ENCODE measurements at places on chromosomes 16 and 17.

GRCh38 chr16:57615813-57616212, 12.6 kb upstream of the ADGRG1 start:
- DNase-seq: no peak

DNA sequence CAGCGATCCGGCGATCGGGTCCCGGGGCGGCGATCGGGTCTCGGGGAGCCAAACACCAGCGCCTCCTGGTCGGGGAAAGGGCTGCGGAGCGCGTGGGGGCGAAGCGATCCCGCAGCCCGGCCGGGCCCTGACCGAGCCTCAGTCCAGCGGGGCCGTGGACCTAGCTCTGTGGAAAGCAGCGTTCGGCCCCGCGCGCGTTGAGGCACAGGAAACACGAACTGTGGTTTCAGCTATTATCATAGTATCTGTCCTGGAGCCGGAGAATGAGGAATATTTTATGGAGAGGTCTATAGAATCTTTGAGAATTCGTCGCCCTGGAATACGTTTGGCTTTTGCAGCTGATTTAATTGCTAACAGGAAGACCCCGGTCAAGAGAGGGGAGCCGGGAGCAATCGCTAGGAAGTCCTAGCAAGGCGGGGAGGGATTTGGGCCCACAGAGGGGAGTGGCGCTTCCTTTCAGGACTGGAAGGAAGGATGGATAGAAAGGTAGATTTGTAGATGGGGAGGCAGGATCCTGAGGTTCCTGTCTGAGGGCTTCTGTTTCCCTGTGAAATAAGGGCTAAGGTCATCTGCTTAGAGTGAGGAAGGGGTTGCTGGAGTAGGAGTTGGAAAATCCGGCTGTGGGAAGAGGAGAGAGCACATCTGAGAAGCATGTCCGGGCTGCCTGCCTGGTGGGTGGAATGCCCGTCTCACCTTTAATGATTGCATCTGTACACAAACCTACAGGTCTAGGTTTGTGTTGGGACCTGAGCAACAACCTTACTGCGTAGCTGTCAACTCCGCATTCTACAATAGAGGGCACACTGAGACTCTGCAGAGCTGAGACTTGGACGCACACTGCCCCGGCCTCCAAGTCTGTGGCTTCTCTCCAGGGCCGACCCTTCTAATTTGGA, 770 bp downstream of the CCNF start:
- no peak for DNase-seq

DNA sequence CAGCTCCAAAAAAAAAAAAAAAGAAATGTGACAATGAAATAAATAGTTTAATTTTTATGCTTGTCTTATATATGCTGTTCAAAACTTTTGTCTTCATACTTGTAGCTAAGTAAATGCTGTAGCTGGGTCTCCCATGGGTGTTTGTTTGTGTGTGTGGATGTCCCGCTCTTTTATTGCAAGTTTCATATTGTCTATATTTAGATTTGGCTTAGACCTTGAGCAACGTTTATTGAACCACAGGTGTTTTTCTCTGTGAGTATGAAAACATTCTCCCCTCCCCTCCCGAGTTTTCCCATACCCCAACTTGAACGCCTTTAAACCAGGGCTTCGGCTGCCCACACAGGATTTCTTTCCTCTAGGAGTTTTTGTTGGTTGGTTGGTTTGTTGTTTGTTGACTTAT, 45.2 kb downstream of the MFSD11 start:
- no peak for DNase-seq

- DNase-seq: no peak
Measured at GRCh38 chr17:40538019-40538935, 27.0 kb downstream of the CCR7 start.

DNA sequence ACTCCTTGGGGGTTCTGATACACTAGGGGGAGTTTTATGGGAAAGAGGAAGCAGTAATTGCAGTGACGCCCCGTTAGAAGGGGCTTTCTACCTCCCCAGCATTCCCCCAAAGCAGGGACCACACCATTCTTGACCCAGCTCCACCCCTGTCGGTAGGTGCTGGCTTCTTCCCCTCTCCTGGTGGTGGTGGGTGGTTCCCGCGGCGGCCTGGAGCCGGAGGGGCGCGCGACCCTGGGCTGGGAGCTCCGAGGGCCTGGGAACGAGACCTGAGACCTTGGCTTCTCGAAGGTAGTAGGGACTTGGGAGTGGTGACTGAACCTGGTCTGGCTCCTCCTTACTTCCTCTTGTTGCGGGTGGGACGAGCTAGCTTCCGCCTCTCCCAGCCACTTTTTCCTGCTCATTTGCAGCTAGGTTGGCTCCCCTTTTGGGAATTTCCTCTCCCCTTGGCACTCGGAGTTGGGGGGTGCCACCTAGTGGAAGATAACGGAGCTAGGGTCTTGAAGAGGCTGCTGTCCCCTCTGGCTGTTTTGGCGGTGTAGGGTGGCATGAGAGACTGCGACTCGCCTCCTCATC, 438 bp downstream of the GRN start:
- peak; percentile 32 for DNase-seq

DNA sequence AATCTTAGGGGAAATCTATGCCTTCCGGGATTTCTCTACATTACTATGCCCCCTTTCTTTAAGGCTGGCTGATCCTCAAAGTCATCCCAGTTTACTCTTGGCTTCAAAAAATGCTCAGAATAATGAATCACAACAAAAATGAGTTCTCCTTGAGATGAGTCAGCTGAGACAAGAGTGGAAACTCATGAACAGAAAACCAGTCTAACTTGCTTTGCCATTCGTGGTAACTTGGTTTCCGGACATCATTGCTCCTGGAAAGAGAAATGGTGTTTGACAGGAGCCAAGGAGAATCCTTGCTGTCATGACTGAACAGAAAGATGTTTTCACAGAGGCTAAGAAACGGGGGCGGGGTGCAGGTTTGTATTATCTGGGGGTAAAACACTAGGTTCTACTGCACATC, 435.6 kb upstream of the DYNLRB2 start:
- no peak for DNase-seq

DNA sequence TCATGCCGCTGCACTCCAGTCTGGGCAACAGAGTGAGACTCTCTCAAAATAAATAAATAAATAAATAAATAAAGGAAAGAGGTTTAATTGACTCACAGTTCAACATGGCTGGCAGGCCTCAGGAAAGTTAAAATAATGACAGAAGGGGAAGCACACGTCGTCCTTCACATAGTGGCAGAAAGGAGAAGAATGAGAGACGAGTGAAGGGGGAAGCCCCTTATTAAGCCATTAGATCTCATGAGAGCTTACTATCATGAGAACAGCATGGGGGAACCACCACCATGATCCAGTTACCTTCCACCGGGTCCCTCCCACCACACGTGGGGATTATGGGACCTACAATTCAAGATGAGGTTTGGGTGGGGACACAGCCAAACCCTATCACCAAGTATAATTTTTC, 54.5 kb downstream of the PAFAH1B1 start:
- no peak for DNase-seq

GRCh38 chr17:64992325-64992802, 64.2 kb downstream of the GNA13 start:
- DNase-seq: no peak

DNA sequence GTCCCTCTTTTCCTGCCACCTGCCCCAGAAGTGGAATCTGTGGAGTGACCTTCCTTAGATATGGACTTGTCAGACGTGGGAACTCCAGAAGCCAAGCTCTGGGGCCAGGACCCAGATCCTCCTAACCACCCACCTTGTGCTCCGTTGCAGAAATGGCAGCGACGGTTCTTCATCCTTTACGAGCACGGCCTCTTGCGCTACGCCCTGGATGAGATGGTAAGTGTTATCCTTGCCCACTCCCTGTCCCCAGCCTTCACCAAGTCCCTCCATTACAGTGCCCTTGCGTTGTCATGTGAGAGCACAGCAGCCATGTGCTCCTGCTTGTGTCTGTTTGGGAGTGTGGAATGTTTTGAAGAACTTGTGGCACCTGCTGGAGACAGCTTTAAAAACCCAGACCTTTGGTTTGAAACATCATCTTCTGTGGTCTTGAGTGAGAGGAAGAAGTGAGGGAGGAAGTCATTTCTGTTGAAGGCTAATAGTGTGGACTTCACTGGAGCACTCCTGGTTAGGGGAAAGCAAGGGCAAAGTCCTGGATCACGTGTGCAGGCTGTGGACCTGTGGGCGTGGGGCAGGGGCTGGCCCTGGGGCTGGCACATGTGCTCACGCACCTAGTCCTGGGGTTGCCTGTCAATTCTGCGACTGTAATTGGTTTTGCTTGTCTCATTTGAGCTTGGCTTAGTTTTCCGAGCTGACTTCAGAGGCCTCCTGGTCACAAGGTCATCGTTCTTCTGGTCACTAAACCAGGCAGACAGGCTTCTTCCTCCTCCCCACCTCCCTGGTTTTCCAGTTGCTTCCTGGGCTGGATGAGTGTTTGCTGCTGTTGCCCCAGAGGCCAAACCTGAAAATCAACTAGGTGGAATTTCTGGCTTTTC, 35.8 kb downstream of the MPRIP start:
- DNase-seq: no peak

DNA sequence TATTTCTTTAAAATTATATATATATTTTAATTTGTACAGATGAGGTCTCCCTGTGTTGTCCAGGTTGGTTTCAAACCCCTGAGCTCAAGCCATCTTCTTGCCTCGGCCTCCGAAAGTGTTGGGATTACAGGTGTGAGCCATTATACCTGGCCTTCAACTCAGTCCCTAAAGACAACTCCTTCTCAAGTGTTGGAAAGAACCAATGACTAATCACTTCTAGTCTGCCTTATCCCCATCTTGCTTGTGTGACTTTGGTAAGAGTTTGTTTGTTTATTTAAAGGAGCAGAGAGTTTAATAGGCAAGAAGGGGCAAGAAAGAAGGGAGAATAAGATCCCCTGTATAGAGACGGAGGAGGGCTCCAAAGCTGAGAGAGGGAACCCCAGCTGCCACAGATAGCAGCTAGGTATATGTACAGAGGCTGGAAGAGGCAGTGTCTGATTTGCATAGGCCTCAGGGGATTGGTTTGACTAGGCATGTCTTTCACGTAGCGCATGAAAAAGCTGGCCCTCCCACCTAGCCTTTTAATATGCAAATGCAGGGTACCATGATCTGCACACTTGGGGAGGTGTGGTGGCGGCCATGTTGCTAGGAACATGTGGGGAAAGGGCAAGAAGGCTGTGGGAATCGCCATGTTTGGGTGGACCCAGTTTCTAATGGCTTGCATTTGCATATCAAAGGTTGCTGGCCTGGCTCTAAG, 21.5 kb downstream of the ABCC1 start:
- no peak for DNase-seq

DNA sequence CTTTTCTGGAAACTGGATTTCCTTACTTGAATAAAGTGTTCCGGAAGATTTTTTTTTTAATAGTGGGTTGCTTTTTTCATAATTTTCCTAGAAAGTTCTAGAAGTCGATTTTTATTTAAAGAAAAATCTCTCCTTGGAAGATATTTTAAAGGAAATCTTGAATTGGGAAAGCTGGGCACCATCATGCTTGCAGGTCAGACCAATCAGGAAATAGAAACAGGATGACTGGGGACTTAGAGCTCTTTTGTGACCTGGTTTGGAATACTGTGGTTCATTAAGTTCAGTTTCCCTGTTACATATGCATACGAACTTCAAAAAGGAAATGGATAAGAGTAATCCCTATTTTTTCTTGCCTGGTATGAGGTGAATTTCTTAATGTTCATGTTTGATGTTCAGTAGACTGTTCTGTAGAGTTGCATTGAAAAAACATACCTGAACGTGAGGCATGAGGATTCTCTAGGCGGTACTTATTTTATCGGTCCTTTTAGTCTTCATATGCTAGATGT, 1.2 kb downstream of the NFATC3 start:
- DNase-seq: no peak

DNA sequence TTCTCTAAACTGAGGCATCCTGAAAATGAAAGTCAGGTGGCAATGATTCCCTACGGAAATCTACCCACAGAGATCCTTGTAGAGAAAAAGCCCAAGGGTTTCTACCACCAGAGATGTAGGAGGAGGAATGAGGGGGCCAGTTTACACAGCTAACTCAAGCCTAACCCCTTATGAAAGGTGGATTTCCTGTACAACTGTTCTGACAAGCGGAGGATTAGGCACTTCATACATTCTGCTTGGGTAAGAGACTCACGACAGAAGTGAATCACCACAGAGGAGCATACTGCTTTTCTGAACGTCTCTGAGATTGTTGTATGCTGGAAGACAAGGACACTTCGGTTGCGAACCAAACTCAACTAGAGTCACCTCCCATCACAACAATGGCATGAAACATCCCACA, 72.7 kb downstream of the SMG6 start:
- DNase-seq: no peak

DNA sequence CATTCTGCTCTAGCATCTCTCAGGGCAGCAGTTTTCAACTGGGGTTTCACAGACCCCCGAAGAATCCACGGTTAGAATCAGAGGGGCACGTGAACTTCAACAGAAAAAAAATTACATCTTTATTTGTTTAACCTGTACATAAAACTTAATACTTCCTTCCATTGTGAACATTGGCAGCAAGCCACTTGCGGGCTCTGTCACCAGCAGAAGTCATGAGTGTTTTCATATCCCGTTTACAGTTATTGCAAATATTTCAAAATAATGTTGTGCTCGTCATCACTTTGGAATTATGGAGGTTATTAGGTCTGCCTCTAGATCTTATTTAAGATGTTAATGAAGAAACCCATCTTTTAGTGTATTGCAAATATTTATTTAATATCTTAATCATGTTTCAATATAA, 109.8 kb downstream of the SDR42E1 start:
- no peak for DNase-seq

DNA sequence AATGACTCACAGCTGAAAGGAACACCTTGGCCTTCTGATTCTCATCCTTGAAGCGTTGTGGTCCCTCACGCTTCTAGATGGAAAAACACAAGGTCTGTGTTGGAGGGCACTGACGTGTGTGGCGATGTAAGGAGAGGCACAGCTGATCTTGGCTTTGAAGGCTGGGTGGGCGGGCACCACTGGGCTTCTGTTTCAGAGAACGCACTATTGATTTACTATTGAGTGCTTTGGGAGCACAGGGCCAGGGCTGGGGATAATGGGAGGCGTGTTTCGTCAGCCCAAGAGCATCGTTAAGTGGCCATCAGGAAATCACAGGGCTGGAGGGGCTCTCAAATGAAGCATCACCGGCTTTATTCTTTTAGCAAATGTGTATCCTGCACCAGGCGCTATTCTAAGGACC, 70.7 kb downstream of the CMIP start:
- DNase-seq: no peak

GRCh38 chr16:89270666-89271345, 53.3 kb downstream of the ZNF778 start:
- DNase-seq: no peak

DNA sequence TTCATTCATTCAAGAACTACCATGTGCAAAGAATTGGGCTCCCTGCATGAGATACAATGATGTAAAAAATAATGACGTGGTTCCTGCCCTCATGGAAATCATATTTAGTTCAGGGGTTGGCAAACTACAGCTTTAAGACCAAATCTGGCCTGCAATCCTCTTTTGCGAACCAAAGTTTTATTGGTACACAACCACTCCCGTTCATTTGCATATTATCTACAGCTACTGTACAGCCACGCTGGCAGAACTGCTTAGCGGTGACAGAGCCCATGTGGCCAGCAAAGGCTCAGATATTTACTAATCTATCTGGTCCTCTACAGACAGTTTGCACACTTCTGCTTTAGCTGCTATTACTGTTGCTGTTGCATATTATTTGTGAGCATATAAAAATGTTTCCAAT, 167.7 kb downstream of the XYLT1 start:
- DNase-seq: no peak

Measured in stimulated activated CD4-positive, alpha-beta T cell treated with anti-CD3 and anti-CD28 coated beads, Interleukin-1b, Interleukin-23, amount 100 ng/mL, for 48 hours (primary cell).